ENCODE measurements at places on chromosomes 1 and 21.

- DNase-seq = no peak
Observed at GRCh38 chr1:21869620-21870121, 57.6 kb downstream of the LDLRAD2 start.

DNA sequence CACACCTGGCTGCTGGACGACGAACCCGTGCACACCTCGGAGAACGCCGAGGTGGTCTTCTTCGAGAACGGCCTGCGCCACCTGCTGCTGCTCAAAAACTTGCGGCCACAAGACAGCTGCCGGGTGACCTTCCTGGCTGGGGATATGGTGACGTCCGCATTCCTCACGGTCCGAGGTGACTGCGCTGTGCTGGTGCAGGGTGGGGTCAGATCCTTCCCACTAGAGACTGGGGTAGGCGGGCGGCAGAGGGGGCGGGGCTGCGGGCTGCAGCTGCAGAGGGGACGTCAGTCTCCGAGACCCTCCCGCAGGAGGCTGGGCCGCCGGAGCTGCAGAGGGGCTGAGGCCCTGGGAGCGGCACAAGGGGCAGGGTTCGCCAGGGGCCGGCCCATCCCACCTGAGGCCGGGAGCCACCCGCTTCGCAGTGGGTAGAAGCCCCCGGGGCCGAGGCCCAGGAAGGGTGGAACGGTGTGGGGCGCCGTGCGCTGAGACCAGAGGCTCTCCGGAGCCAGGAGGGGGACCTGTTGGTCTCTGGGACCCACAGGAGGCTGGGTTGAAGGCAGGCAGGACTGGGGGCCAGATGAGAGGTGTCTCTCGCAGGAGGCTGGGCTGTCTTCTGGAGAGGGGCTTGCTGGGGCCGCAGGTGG lies 90.6 kb downstream of the TRIM11 start:
- no peak for DNase-seq

DNA sequence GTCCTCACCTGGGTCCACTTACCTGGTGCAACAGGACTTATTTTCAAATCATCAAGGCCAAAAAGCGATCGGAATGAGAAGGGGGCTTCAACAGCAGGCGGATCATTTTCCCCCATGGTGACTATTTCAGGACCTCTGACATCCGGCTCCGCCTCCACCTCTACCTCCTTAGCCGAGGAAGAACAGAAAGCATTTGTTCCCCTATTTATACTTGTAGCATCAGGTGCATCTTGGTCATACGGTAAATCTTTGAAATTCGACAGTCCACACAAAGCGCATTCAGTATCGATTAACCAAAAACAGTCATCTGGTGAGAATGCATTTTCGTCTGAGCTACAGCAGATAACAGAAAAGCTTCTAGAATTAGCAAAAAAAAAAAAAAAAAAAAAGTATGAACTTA lies 550 bp downstream of the TMPRSS3 start:
- DNase-seq = no peak

- no peak for DNase-seq
Observed at GRCh38 chr1:178945763-178946266, 74.9 kb upstream of the ANGPTL1 start.

GRCh38 chr21:36125512-36126207 lies 9.2 kb upstream of the CBR3 start:
- DNase-seq = peak; percentile 35

GRCh38 chr21:25561668-25562641 lies 45.3 kb downstream of the MRPL39 start:
- peak; percentile 83 for DNase-seq

GRCh38 chr1:74463333-74463988 lies 49.0 kb downstream of the LRRC53 start:
- no peak for DNase-seq

Data from activated T-cell treated with anti-CD3 and anti-CD28 coated beads for 4 hours (primary cell).